Activated naive CD4-positive, alpha-beta T cell treated with anti-CD3 and anti-CD28 coated beads for 36 hours (primary cell): ENCODE measurements at places on chromosomes 2 and 18. TPM values are rescaled to one million over a fixed set of nuclear protein-coding genes. Genes with fewer than 3 reads are reported as not detected.

The SLC20A1 gene
- 73.5 TPM for total RNA-seq

The SRD5A2 gene
- not detected for total RNA-seq

The CHRND gene
- not detected for total RNA-seq

The LINC00305 gene
- not detected for total RNA-seq

The PAPOLG gene
- 16.1 TPM for total RNA-seq

The MAL gene
- 22.3 TPM for total RNA-seq

The EVX2 gene
- total RNA-seq: not detected

The ACOXL gene
- total RNA-seq: not detected

The GALNT13 gene
- total RNA-seq: not detected

GRCh38 chr2:197285361-197285760, 25.2 kb downstream of the ANKRD44 start:
- peak overlapping the region; percentile 97 for H3K27ac ChIP-seq
- H3K4me3 ChIP-seq: peak overlapping the region; percentile 19
- no peak for DNase-seq
- peaks cover 87% of the 10 kb centered on the region for H3K4me1 ChIP-seq
- H3K27me3 ChIP-seq: no peaks in the 10 kb centered on the region

DNA sequence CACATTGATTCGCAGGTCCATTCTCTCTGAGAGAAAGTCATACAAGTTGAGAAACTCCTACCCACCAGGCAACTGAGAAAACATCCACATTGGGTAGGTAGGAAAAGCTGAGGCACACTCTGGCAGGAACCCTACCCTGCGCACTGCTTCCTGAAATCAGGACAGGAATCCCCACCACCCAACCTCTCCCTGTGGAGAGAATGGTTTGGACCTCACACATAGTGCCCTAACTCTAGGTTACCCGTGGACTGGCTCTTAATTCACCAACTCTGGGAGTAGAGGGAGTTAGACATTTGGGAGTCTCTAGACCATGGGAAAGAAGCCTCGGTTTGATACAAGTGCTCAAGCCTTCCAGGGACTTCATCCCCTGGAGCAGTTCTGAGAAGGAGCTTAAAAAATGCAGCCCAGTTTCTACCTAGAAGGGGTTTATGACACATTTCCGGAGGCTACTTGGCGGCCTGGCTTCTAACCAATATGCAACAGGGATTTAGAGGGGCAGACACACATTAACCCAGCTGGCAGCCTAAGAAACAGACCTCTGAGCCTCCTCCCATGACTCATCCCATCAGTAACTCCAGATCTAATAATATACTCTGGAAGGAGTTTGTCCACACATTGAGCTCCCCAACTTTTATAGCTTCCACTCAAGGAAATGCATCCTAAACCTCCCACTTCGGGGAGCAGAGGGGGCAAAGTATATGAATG, 136.7 kb downstream of the EML6 start:
- no peak overlapping the region for H3K4me3 ChIP-seq
- no peak for DNase-seq
- H3K27me3 ChIP-seq: no peaks in the 10 kb centered on the region
- no peaks in the 10 kb centered on the region for H3K36me3 ChIP-seq
- H3K4me1 ChIP-seq: no peaks in the 10 kb centered on the region
- no peak overlapping the region for H3K27ac ChIP-seq

DNA sequence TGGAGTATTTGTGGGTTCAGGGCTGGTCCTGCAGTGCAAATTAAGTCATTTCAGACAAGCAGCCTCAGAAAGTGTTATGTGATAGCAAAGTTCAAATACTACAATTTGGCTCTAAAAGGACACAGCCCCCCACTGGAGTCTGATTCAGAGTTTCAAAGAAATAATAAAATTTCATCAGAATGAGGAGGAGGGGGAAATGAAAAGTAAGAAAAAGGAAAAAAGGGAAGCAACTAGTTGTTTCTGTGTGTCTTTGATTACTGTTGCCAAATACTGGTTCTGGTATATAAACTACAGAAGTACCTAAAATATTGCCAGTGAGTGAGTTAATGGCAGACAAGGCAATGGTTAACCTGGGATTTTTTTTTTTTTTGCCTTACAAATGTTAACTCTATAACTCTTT, 773.9 kb downstream of the BCL11A start:
- no peak for DNase-seq
- H3K27ac ChIP-seq: no peak overlapping the region
- no peaks in the 10 kb centered on the region for H3K27me3 ChIP-seq
- H3K36me3 ChIP-seq: no peaks in the 10 kb centered on the region

GRCh38 chr2:42794271-42795046, 2.1 kb upstream of the HAAO start:
- H3K4me1 ChIP-seq: peaks cover 25% of the 10 kb centered on the region
- no peak overlapping the region for H3K4me3 ChIP-seq
- no peaks in the 10 kb centered on the region for H3K36me3 ChIP-seq

- H3K4me3 ChIP-seq: no peak overlapping the region
- H3K4me1 ChIP-seq: no peaks in the 10 kb centered on the region
- no peaks in the 10 kb centered on the region for H3K36me3 ChIP-seq
- no peak for DNase-seq
Observed at GRCh38 chr18:54939361-54939917, 19.8 kb downstream of the CCDC68 start.

- no peaks in the 10 kb centered on the region for H3K4me1 ChIP-seq
- no peaks in the 10 kb centered on the region for H3K36me3 ChIP-seq
- no peak for DNase-seq
Observed at GRCh38 chr2:46461709-46462171, 17.6 kb upstream of the TMEM247 start.

DNA sequence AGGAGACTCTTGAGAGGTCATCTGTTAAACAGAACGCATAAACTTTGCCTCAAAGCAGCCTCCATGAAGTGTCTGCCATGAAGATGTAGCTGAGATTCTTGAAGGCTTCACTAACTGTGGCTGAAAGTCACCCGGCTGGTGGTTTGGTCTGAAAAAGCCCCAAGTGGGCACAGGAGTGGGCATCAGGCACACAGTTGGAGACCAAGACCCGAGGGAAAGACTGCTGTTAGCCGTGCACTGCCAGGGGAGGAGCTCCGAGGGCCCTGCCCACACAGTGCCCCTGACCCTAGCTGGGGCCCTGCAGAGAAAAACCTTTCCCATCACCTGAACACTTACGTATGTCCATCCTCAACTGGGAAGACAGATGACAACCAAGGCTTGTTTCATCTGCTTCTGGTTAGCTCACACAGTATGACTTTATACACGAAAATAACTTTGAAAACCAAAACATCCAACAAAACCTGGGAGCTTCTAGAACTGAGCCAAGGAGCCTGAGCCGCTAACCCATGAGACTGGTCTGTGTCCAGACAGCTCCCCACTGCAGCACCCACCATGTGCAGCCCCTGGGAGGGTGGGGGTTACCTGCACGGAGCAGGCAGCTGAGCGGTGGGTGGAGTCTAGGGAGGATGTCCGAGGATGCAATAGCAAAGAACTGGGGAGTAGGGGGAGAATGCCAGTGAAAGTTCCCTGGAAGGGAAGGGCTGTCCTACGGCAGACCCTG, 15.4 kb downstream of the HJURP start:
- no peak overlapping the region for H3K27ac ChIP-seq
- H3K27me3 ChIP-seq: no peaks in the 10 kb centered on the region
- peaks cover 92% of the 10 kb centered on the region for H3K36me3 ChIP-seq

- H3K4me3 ChIP-seq: no peak overlapping the region
- no peaks in the 10 kb centered on the region for H3K36me3 ChIP-seq
- H3K27me3 ChIP-seq: peaks cover 2% of the 10 kb centered on the region
- DNase-seq: no peak
- peaks cover 16% of the 10 kb centered on the region for H3K4me1 ChIP-seq
Observed at GRCh38 chr2:212912445-212913103, 238.8 kb downstream of the IKZF2 start.

DNA sequence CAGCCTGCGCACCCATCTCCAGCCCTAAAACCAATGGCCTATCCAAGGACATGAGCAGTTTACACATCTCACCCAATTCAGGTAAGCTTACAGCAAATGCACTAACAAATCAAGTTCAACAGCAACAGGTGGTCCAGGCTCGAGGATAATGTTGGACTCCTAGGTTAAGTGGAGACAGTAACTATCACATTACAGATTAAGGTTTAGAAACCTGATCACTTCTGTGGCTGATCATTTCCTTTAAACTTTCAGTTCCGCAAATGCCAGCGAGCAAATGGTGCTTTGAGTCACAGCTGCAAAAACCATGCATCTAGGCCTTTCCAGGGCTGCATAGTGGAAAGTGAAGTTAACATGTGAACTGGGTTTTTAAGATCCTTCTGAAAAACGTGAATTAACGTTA, 259.4 kb downstream of the GBX2 start:
- no peak overlapping the region for H3K27ac ChIP-seq
- no peak for DNase-seq
- H3K4me1 ChIP-seq: no peaks in the 10 kb centered on the region

GRCh38 chr2:176338395-176338794, 69.2 kb downstream of the MTX2 start:
- peaks cover 17% of the 10 kb centered on the region for H3K36me3 ChIP-seq
- no peaks in the 10 kb centered on the region for H3K4me1 ChIP-seq
- no peak overlapping the region for H3K27ac ChIP-seq
- DNase-seq: no peak
- H3K4me3 ChIP-seq: no peak overlapping the region

- H3K4me1 ChIP-seq: no peaks in the 10 kb centered on the region
- no peaks in the 10 kb centered on the region for H3K36me3 ChIP-seq
- no peak overlapping the region for H3K27ac ChIP-seq
- peaks cover 10% of the 10 kb centered on the region for H3K27me3 ChIP-seq
Observed at GRCh38 chr18:22913861-22914260, 19.3 kb upstream of the RBBP8 start.

- no peak overlapping the region for H3K4me3 ChIP-seq
- H3K4me1 ChIP-seq: peaks cover 18% of the 10 kb centered on the region
- no peak overlapping the region for H3K27ac ChIP-seq
- DNase-seq: no peak
Observed at GRCh38 chr18:3037423-3037915, 24.5 kb upstream of the LPIN2 start.

DNA sequence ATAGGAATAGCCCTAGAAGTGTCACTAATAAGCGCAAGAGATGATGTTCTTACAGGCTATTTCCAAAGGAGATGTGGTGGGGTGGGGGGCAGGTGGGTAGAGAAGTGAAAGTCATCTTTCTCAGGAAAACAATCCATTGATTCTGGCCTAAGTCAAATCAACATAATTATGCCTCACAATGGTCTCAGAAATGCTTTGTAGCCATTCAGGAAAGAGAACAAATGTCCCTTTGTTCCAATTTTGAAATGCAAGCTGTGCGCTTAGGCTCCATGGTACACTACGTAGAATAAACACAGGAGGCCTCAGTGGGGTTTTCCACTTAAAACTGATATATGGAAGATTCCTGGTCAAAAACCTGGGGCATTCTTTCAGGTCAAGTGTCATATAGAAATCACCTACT, 529.9 kb upstream of the KLHL29 start:
- no peaks in the 10 kb centered on the region for H3K36me3 ChIP-seq
- no peak for DNase-seq
- H3K27ac ChIP-seq: no peak overlapping the region
- no peak overlapping the region for H3K4me3 ChIP-seq
- no peaks in the 10 kb centered on the region for H3K4me1 ChIP-seq

- no peak for DNase-seq
- H3K27ac ChIP-seq: no peak overlapping the region
- no peak overlapping the region for H3K4me3 ChIP-seq
Observed at GRCh38 chr18:70421471-70422390, 132.9 kb downstream of the SOCS6 start.
